ENCODE measurements at places on chromosomes 11 and 22. TPM values are rescaled to one million over a fixed set of nuclear protein-coding genes. Genes with fewer than 3 reads are reported as not detected.

LRRC4C gene
- total RNA-seq = not detected

DDX25 gene
- total RNA-seq = not detected

DNA sequence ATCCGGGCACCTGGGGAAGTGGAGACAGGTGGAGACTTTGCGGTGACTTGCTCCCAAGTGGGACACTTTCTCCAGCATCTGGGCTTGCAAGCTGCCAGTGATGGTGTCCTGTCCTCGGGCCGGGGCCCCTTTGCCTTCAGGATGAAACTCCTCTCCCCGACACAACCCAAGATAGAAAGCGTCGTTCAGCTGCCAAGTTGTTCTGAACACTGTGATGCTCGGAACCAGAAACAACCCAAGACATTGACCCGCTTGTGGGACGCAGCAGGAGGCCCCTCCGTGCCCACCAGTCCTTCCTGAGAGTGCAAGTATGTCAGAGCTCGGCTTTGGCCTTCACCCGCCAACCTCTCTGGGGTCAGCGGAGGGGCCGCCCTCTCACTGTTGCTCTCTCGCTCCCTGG, 31.3 kb downstream of the LINC01488 start:
- DNase-seq = no peak
- H3K27ac ChIP-seq = no peak overlapping the region
- no peaks in the 10 kb centered on the region for H3K27me3 ChIP-seq
- H3K4me1 ChIP-seq = no peaks in the 10 kb centered on the region
- no peaks in the 10 kb centered on the region for H3K36me3 ChIP-seq

DNA sequence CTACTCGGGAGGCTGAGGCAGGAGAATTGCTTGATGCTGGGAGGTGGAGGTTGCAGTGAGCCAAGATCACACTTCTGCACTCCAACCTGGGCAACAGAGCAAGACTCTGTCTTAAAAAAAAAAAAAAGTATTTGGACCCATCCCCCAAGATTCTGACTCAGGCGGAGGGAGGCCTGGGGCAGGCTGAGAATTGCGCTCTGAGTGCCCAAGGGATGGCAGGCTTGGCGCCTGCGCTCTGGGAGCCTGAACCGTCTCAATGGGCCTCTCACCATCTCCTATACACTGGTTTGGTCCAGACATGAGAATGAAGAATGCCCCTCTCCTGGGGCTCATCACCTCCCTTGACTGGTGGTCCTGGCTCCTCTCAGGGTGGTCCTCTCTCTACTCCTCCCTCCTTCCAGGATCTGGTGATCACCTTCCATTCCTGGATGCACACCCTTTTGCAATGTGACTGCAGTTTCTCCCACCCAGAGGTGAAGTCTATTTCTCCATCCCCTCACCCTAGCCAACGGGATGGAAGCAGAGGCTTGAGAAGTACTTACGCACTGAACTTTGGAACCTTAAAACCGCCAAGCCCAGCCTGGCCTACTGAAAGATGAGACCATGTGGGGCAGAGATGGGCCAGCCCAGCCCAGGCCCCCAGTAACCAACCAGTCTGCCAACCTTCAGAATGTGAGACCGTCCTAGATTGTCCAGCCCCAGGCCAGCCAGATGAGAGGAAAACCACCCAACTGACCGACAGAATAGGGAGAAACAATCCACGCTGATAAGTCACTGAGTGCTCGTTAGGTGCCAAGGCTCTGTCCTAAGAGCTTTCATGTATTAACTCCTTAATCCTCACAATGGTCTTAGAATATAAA, 4.9 kb downstream of the POLR3H start:
- no peak for DNase-seq
- H3K27ac ChIP-seq = no peak overlapping the region
- H3K36me3 ChIP-seq = peaks cover 5% of the 10 kb centered on the region
- peaks cover 17% of the 10 kb centered on the region for H3K4me1 ChIP-seq
- H3K4me3 ChIP-seq = no peak overlapping the region
- H3K27me3 ChIP-seq = no peaks in the 10 kb centered on the region

DNA sequence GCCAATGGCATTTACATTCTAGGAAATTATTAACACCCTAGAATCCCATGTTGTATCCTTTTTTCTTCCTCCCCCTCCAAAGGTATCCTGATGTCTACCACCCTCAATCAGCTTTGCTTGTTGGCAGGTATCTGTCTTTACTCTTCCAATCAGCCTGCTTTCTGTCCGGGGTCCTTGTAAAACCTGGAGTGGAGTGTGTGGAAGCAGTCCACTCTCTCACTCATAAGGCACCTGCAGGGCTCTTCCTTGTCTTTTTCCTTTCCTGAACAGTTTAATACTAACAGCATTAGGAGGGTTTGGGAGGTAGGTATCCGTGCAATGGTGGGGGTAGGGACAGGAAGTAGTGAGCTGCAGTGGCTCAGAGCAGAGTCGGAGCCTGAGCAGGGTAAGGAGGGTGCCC, 193.4 kb downstream of the BARX2 start:
- no peaks in the 10 kb centered on the region for H3K4me1 ChIP-seq
- H3K27ac ChIP-seq = no peak overlapping the region
- DNase-seq = no peak
- H3K36me3 ChIP-seq = no peaks in the 10 kb centered on the region
- H3K27me3 ChIP-seq = no peaks in the 10 kb centered on the region
- no peak overlapping the region for H3K4me3 ChIP-seq

GRCh38 chr22:26889802-26890201, 232.4 kb downstream of the MIAT start:
- H3K4me3 ChIP-seq = no peak overlapping the region
- no peaks in the 10 kb centered on the region for H3K36me3 ChIP-seq
- DNase-seq = no peak
- no peak overlapping the region for H3K27ac ChIP-seq
- H3K4me1 ChIP-seq = no peaks in the 10 kb centered on the region

- H3K27me3 ChIP-seq = no peaks in the 10 kb centered on the region
- H3K4me3 ChIP-seq = no peak overlapping the region
- no peak for DNase-seq
- H3K36me3 ChIP-seq = no peaks in the 10 kb centered on the region
- no peak overlapping the region for H3K27ac ChIP-seq
Measured at GRCh38 chr22:33542153-33542552, 378.1 kb downstream of the LARGE1 start.

MS4A15 gene
- total RNA-seq = not detected

All from CD4-positive, alpha-beta memory T cell (primary cell).